ENCODE measurements at places on chromosomes 7 and 10. TPM values are rescaled to one million over a fixed set of nuclear protein-coding genes. Genes with fewer than 3 reads are reported as not detected.

Gene CTAGE8
- total RNA-seq = not detected

Gene SRRM3
- 16.9 TPM for total RNA-seq

Gene AGAP5
- 12.2 TPM for total RNA-seq

Gene MYH16
- total RNA-seq = not detected

Gene LEP
- total RNA-seq = not detected

Gene CNTNAP2
- total RNA-seq = 73.9 TPM

Gene CASD1
- total RNA-seq = 89.5 TPM

Gene NRP1
- total RNA-seq = 90.1 TPM

Gene ASZ1
- total RNA-seq = not detected

Gene CTNNA3
- 6.9 TPM for total RNA-seq

Gene PRPS1L1
- total RNA-seq = not detected

Gene SSC4D
- total RNA-seq = 0.63 TPM

Gene FAM221A
- 16.9 TPM for total RNA-seq

Gene CALHM3
- total RNA-seq = not detected

Gene LIPJ
- 3.8 TPM for total RNA-seq

Gene CYP3A4
- not detected for total RNA-seq

Gene ELOVL3
- not detected for total RNA-seq

Gene TECPR1
- total RNA-seq = 37.2 TPM
